GM04503 (cell line): ENCODE measurements at places on chromosomes 12 and 14.

DNA sequence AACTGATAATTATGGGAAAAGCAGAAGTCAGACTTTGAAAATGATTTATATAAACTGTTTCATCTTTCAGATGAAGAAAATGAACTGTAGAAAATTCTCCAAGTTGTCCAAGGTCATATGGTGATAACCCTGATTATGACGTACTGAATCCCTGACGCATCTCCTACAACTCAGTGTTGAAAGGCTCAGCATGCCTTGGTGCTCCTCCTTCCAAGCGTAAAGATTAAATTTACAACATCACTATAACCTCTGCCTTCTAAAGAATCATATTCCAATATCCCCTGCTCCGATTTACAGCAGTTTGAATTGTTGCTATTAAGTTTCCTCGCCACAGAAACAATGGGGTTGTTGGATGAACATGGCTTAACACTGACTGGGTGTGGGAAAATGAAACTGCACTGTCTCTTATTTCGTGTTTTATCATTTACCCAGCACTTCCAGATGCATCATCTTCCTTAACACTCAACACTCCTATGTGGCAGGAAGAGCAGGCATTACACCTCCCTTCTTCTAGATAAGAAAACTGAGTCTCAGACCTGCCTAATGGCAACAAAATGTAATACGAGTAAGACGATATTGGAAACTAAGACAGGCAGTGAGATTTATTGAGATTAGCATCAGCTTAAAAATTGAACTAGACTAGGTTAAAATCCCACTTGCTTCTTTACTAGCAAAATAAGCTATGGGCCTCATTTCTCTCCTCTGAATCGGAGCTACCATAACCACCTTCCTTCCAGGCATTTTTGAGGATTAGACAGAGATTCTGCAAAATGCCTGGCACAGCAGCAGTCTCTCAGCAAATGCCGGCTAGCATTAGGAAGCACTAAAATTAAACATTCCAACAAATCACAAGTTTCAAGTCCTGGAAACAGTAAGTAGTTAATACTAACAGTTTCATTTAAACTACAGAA is 74.2 kb downstream of the PPM1H start:
- DNase-seq: no peak

DNA sequence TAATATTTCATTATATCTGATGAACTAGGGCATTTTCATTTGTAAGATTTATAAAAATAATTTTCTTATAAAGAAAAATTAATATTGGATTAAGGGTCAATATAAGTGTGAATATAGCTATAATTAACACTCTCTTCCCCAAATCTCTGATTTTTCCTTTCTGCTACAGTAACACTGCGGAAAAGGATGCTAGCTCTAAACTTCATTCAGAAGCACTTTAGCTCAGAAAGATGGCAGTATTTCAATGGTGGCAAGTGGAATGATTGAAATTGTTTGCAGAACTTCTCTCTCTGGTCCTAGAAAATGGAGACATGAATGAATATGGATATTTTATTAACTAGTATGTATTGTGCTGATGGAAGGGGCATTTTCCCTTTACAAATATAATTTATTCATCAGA is 8.4 kb downstream of the NPAS3 start:
- no peak for DNase-seq

DNA sequence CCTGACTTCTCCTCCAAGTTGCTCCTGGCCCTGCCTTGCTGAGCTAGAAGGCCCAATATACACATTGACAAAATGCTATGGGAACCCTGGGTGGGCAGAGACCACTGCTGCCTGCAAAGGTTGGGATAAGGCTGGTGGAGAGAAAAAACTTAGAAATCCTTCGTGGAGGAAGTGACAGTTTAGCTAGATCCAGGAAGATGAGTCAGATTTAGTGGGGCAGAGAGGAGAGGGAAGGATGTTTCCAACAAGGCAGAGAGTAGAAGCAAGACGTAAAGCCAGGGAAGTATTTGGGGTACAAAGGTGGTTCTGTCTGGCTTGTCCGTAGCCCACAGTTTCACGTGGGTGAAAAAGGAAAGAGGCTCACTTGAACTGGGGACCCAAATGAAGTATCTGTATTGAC is 69.0 kb upstream of the CLMN start:
- DNase-seq: no peak

DNA sequence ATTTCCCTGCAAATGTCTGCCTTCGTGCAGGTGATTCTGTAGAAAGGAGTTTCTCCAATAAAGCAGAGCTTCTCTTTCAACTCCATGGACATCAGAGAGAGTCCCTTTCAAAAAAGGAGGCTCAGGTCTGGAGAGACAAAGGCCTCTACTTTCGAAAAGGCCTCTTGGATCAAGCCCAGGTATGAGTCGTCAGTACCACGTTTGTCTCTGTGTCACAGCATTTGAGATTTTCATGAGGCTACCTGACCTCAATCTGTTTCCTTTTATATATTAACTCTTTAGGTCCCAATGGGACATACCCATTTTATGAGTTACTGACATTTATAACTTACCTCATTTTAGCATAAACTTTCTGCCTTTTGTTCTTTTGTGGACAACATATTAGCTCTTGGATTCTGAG is 290.8 kb downstream of the RPAP3 start:
- no peak for DNase-seq

DNA sequence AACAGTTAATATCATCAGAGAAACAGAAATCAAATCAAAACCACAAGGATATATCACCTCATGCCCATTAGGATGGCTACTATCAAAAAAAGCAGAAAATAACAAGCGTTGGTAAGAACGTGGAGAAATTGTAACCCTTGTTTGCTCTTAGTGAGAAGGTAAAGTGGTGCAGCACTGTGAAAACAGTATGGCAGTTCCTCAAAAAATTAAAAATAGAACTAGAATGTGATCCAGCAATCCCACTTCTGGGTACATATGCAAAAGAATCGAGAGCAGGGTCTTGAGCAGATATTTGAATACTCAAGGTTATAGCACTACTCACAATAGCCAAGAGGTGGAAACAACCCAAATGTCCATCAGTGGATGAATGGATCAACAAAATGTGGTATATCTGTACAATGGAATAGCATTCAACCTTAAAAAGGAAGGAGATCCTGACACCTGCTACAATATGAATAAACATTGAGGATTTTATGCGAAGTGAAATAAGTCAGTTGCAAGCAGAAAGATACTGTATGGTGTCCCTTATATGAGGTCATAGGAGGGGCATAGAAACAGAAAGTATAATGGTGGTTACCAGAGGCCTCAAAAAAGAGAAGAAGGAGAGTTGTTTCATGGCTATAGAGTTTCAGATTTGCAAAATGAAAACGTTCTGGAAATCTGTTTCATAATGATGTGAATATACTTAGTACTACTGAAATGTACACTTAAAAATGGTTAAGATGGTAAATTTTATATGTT is 131.0 kb upstream of the EEA1 start:
- DNase-seq: no peak

DNA sequence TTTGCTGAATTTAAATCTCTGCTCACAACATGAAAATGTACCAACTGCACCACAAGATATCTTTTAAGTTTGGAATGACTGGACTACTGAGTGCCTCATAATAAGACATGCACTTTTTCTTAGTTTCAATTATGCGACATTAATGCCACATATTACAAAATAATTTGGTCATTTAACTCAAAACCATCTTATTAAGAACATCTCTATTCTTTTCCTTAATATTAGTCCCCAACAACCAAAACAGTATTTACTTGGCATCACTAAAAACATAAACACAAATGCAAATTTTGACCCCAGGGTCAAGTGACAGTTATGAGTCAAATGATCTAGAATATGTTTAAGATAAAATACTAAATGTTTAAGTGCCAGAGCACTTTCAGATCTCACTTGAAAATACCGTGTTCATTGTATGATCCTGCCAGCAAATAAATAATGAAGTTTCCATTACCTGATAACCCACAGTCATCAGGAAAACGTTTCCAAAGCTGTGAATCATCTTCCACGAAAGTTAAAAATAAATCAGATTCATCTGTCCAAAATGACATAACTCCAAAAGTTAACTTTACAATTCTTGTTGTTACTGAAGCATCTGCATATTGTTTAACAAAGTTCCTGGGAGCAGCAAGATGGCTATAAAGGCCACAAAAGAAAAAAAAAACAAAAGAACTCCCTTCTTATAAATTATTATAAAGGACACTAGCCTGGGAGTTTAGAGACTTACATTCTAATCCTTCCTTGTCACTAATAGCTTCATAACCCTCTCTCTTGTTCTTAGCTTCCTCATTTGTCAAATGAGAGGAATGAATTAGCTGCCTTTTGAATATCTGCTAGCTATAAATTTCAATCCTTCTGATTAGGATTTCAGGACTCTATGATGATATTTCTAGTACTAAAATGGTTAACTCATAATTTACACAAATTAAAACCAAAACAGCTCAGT is 30.5 kb upstream of the AP4S1 start:
- no peak for DNase-seq

DNA sequence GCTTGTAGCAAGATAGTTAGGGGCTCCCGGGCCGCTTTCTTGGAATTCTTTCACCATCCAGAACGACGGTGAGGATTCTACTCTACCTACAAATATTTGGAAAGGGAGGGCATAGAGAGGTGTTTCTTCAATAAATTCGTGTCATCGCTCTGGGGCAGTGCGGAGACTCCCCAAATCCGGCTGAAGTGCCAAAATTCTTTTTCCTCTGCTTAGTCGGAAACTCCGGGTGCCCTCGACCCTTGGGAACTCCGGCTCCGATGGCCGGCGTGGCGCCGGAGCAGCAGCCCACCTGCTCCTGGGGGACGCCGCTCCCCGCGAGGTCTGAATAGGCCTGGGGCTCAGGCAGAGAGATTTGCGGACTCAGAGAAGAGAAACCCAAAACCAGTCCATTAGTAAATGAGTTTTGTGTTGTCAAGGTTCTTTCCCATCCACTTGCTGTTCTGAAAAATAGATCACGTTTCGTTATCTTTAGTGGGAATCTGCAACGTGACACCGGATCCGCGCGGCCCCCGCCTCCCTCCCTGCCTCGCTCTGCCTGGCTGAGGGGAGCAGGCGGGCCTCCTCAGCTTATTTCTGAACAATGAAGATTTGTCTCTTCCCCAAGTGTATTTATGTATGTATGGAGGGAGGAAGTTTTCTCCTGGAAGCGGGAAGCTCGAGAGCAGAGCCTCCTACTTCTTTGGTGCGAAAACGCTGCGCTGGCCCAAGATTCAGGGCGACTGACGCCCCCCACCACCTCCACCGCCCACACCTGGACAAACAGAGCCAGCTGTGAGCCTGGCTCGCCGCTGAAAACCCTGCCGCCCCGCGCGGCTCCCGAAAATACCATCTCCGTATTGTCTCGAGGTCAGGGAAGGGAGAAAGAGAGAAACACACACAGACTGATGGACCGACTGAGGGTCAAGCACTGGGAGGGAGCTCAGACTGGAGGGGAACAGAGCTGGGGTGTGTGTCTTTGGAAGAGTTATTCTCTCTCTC is 3.7 kb upstream of the SIX1 start:
- no peak for DNase-seq

GRCh38 chr12:52203079-52203921 is 11.5 kb upstream of the KRT80 start:
- DNase-seq: peak; percentile 70

- no peak for DNase-seq
Observed at GRCh38 chr12:41459906-41460214, 271.7 kb downstream of the PDZRN4 start.

- no peak for DNase-seq
Observed at GRCh38 chr14:79834868-79835267, 376.4 kb downstream of the DIO2 start.

GRCh38 chr14:75120541-75121291 is 6.1 kb downstream of the NEK9 start:
- no peak for DNase-seq

GRCh38 chr14:34713681-34714319 is 593 bp downstream of the CFL2 start:
- no peak for DNase-seq

DNA sequence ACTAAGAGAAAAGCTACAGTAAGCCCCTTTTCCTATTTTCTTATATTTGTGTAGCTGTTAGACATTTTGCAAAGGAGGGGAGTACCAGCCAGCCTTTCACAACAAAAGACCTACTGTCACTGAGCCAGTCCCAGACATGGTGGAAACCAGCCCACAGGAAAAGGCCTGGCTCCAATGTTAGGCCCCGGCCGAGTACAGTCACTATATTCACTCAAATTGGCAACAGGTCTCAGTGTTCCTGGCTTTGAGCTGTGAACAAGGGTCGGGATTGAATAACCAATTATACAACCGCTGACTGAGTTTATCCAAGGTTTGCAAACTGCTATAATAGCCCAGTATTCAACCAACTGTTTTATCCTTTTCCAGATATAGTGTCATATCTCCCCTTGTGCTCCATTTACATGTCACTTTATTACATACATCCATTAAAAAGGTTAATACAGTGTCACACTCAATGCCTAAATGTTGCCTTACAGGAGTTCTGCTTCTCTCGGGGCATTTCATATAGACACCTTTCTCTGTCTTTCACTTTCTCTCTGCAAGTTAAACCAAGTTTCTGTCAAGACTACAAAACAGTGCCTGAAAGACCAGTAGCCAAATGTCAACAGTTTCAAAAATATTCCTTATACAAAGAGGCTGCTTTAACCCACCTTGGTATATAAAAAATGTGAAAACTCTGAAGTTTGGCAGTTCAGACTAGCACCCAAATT is 178.1 kb downstream of the SOX5 start:
- no peak for DNase-seq
